ENCODE measurements at places on chromosomes 12 and 14.
A peak's percentile ranks its signal among the peaks of the same experiment; 100 is the strongest.

DNA sequence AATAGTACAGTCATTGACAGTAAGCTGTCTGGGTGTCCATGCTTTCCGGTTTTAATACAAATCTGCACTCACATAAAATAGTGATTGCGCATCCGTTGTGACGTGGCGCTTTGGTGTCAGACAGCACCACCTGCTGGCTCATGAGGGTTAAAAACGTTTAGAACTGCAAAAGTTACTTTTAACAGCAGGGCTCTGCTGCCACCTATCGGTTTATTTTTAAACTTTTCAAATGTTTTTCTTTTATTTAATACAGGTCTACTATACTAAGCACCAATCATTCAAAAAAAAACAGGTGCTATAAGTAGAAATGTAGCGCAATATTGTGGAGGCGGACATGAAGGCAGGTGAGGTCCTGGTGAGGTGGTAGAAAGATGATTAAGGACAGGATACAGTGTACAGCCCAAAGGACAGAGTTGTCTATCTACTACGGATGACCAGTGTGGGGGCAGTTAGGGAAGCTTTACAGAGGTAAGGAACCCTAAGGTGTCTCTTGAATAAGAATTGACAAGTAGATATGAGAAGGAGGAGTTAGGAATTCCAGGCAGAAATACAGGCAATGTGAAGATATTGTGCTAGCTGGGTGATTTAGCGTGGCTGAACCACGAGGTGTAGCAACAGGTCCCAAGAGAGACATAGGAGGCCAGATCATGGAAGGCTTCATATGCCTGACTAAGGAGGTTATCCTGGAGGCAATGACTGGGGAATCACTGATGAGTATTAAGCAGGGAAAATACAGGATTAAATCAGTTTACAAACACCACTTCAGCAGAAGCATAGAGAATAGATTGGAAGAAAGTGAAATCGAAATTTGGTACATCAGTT lies 91.5 kb upstream of the PRB2 start:
- peak; percentile 76 for DNase-seq

DNA sequence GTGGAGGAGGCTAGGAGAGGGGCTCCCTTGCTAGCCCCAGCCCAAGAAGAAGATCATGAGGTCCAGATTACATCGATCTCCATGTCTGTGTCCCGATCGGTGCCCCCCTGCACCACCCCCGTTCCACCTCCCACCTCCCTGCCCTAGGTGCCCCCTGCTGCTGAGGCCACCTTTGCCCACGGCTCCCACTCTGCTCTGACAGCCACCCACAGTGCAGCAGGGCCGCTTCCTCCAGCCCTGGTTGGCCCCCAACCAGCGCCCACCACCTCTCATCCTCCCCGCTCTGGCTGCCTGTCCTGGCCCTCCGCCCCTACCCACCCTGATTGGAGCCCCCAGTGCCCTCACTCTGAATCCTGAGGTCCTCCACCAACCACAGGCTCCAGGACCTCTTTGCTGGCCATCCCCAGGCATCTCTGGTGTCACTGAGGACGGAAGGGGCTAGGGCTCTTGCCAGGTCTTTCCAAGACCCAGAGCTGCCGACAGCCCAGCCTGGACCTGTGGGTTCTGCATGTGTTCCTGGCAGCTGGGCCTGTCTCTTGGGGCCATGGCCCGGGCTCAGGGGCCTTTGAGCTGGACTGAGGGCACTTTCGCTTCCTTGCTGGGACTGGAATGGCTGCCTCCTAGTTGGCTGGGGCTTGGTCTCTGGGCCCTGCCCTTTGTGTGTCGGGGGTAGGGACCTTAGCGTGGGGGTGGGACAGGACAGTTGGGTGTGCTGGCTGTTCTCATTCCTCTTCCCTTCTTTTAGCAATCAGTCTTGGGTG lies 7.2 kb upstream of the PLXNC1 start:
- no peak for DNase-seq

GRCh38 chr12:50841716-50842531 lies 802 bp upstream of the TMPRSS12 start:
- no peak for DNase-seq

DNA sequence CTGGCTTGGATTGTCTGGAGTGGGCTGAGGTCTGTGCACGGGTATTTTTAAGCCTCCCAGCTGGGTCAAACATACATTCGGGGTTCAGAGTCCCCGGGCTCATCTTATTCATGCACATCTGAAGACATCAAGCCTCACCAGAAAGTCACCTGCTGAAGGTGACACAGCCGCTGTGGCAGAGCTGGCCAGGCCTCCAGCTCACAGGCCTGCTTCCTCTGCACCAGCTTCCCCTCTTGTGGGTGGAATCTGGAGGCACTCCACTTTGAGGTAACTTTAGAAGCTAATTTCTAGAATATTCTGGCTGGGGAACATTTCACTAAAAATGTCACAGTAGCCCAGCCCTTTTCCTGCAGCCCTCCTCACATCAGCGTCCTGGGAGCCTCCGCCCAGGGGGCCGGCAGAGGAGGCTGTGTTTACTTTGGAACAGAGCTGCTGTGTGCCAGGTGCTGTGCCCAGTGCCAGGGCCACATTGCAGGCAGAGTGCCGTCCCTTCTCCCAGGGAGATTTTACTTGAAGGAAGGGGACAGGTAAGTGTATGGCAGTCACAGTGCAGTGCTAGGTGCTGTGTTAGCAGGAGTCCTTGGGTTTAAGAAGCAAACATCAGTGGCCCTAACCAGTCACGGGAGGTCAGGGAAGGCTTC lies 62.2 kb downstream of the TSPAN11 start:
- no peak for DNase-seq

DNA sequence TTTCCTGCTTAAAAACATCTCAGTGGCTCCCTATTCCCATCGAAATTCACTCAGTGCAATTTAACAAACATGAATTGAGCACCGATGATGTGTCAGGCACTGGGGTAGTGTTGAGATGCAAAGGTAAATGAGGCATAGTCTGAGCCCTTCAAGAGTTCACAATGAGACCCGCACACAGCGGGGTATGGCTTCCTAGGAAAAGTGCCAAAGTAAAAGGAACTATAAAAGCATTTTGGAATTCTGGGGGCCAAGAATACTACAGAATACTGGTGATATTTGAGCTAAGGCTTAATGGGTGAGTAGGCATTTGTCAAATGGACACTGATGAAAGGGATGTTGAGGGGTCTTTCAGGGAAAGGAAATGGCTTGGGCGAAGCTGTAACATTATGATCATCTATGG lies 315.4 kb downstream of the DPF3 start:
- DNase-seq: no peak

DNA sequence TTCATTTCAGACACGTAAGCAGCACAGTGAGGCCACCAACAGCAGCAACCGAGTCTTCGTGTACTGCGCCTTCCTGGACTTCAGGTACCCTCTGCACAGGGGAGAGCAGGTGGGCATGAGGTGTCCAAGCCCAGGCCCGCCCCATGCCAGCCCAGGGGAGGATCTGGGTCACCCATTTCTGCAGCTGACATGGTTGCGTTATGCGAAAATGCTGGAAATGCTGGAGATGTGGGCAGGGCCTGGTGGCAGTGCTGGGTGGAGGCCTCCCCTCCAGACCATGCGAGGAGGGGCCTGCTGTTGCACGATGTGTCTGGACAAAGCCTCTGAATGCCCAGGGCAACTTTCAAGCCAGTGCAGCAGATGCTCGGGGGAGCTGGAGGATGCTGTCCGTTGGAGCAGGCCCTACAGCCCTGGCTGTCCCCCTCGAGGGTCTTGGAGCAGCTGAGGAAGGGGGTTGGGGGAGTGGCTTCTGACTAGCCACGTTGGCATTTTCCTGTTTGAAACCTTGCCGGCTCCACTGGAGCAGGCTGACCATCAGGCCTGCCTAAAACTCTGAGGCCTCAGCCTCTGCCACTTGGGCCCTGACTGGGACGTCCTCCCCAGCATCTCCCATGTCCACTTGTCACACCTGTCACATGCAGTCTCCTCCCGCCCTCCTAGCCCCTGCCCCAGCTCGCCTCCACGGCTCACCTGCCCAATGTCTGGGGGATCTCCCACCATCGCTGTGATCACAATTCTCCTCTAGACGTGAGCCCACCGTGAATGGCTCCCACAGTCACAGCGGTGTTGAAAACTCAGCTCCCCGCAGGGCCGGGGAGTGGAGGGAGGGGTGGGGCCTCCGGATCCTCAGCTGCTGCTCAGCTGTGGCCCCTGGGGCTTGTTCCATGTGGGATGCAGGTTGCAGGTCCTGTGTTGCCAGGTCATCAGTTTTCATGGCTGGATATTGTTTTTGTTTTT lies 123.4 kb downstream of the ADGRD1 start:
- no peak for DNase-seq

- DNase-seq: no peak
Observed at GRCh38 chr12:99767809-99768208, 120.3 kb downstream of the GARIN6 start.

GRCh38 chr12:25718081-25718731 lies 165.1 kb upstream of the LMNTD1 start:
- no peak for DNase-seq

DNA sequence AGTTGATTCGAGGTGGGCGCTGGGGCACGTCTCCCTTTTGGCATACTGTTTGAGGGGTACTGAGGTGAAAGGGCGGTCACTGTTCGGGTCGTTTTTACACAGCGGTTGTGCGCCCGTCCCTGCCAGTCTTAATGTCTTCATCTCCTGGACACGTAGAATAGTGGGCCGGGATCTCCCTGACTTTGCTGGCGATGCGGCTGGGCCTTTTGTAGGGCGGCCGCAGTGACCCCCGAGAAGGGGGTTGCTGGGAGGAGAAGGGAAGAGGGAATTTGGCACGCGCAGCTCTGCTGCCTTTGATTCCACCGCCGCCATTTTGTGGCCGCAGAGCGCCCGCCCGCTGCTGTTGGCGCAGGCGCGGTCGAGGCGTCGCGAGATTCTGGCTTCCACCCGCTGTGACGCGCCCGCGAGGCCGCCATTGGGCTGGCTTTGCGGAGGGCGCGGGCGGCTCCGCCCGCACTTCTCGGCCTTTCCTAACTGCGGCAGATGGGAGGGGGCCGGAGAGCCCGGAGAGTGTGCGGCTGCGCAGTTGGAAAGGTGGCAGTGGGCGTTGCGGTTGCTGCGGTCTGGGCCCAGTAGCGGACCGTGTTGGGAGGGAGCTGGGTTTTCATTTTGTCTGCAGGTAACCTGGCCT lies 542 bp downstream of the SRSF5 start:
- peak; percentile 81 for DNase-seq

DNA sequence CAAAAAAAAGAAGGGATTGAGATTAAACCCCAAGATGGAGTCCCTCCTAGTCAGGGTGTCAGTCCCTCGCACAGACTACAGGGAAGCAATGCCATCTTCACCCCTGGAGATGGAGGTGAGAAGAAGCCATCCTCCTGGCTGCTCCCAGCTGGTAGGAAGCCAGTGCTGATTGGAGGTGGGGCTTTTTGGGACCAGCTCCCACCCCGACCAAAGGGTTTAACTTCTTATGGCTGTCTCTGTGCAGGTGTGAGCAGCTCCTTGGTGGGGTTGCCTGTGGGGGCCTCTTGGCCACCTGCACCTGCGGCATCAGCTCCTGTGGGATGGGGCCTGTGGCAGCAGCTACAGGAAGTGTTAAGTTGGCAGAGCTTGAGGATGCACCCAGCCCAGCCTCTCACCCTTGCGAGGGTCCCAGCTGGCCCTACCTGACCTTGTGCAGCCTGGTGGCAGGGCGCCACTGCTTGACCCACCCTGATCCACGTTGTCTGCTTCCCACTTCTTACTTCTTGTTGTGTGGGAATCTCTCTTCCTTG lies 3.8 kb upstream of the KRT86 start:
- no peak for DNase-seq

DNA sequence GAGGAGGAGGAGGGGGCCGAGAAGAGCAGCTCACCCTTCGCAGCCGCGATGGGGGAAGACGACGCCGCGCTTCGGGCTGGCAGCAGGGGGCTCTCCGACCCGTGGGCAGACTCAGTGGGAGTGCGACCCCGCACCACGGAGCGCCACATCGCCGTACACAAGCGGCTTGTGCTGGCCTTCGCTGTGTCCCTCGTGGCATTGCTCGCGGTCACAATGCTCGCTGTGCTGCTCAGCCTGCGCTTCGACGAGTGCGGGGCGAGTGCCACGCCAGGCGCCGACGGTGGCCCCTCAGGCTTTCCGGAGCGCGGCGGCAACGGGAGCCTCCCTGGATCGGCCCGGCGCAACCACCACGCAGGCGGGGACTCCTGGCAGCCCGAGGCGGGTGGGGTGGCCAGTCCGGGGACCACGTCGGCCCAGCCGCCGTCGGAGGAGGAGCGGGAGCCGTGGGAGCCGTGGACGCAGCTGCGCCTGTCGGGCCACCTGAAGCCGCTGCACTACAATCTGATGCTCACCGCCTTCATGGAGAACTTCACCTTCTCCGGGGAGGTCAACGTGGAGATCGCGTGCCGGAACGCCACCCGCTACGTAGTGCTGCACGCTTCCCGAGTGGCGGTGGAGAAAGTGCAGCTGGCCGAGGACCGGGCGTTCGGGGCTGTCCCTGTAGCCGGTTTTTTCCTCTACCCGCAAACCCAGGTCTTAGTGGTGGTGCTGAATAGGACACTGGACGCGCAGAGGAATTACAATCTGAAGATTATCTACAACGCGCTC lies 745 bp downstream of the TRHDE start:
- no peak for DNase-seq

DNA sequence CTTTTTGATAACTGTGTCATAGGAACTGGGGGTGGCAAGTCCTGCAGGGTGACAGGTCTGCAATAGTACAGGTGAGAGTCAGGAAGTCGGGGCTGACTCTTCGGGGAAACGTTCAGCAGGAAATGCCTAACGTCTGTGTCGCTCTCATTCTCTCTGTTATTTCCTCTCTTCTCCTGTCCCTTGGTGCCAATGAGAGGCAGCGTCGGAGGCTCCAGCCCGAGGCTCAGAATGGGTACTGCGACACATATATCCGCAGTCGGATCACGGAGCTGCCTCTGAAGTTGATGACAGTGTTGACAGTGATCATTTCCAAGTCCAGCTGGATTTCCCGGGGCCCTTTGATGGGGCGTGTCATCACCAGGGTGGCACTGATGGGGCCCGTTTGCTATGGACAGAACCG lies 2.7 kb upstream of the TC2N start:
- no peak for DNase-seq

- no peak for DNase-seq
Observed at GRCh38 chr14:24597403-24597802, 12.1 kb downstream of the GZMH start.

- no peak for DNase-seq
Observed at GRCh38 chr12:92528586-92528985, 174.2 kb upstream of the PLEKHG7 start.

DNA sequence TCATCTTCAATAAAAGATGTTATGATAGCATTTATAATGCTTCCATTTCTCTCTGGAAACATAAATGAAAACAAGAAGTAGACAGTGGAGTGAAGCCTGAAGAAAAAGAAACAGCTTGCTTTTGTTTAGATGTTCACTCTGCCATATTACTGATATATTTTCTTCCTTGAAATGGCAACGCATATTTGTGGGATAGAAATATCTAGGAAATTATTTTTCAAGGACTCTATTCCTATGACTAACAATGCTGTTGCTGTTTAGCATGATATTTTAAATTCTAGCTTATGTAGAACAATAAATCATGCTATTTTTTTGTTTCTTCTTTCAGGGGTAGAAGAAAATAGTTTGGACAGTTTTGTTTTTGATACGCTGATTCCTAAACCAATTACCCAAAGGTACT lies 359.0 kb downstream of the NAV3 start:
- DNase-seq: no peak

- no peak for DNase-seq
Observed at GRCh38 chr12:49961111-49961922, at the start of gene AQP5. Gene AQP5 (plus strand): TSS chr12:49961872. CDS start chr12:49962018, 146 bp downstream.
